ENCODE measurements at places on chromosomes 2 and 18.

DNA sequence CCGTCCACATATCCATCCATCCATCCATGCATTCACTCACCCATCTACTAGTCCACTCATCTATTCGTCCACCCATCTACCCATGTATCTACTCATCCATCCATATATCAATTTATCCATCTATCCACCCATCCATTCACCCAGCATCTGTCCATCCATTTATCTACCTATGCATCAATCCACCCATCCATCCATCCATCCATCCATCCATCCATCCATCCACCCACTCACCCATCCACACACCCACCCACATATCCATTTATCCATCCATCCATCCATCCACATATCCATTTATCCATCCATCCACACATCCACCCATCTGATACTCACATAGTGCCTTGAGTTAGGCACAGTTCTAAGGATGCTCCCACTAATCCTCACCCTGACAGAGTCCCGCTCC lies 99.0 kb downstream of the MBP start:
- no peak for DNase-seq

- DNase-seq, result no peak
Observed at GRCh38 chr2:13195270-13195669, 478.5 kb downstream of the TRIB2 start.

GRCh38 chr2:148607566-148607965 lies 37.0 kb upstream of the EPC2 start:
- DNase-seq, result no peak

DNA sequence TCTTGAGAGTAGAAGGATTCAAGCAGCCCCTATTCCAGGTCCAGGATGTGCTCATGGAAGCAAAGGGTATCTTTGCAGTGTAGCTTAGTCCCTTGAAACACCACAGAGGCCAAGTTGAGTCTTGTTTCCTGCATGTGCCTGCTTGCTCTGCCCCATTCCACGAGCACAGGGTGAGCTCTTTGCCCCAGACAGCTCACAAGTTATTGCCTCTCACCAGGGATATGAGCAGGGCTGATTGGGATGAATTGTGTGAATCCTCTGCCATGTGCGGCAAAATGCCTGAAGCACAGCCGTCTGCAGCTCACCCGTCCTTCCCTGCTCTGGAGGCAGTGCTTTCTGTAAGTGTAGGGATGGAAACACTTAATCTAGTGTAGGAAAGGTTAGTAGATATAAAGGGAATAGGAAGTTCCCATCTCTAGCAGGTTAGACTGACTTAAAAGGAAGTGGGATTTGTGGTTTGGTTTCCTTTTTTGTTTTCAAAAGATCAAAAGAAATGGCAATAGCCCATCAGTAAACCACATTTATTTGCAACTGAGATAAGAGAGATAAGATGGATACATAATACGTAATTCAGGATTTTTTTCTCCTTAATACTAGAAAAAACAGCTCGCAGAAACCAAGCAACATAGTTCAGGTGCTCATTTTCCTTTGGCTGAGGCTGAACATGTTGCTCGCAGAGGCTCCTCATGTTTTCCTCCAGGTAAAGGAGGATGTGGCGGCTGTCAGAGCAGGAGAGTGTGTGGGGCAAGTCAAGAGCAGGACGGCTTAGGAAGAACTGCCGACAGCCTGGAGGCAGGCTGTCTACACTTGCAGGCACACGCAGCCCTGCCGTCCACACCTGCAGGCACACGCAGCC lies 41.4 kb downstream of the TMEM182 start:
- no peak for DNase-seq

GRCh38 chr2:173523497-173523896 lies 168.8 kb downstream of the CDCA7 start:
- DNase-seq, result no peak

DNA sequence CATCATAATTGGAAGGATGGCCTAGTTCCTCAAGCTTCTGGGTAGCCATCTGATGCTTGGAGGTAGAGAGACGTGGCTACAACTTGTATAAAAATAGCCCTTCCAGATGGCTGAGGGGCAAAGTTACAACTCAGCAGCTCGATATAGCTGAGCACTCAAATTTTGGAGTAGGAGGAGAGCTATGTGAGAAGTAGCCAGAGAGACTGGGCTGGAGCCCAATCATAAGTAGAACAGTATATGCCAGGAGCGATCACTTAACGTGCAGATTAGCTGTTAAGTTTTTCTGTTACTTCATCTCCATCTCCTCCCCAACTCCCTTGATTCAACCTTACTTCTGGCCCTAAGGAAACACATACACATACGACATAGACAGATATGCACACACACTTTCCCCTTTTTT lies 28.8 kb downstream of the CNRIP1 start:
- DNase-seq, result no peak

- DNase-seq, result no peak
Observed at GRCh38 chr2:172552547-172553291, 3.2 kb upstream of the PDK1 start.

DNA sequence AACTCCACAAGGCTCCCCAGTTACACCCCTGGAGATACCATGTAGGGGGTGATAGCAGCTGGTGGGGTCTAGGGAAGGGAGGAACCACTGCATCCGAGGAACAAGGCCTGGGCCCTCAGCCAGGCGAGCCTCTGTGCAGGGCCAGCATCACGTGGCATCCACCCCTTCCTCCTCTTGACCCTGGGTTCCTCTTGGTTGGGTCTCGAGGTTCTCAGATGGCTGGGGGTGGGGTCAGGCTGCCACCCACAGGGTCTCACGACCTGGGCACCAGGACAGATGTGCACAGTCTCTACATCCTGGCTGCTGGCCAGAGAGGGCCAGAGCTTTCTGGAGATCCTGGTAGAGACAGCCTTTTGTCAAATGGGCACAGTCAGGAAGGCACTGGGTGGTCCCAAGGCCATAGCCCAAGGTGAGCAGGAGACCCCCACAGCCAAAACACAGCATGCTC lies 10.4 kb downstream of the HS6ST1 start:
- no peak for DNase-seq

- DNase-seq, result peak; percentile 14
Observed at GRCh38 chr2:168614172-168615018, 158.3 kb downstream of the CERS6 start.

- DNase-seq, result no peak
Observed at GRCh38 chr2:175808078-175808477, 194.0 kb downstream of the LNPK start.

DNA sequence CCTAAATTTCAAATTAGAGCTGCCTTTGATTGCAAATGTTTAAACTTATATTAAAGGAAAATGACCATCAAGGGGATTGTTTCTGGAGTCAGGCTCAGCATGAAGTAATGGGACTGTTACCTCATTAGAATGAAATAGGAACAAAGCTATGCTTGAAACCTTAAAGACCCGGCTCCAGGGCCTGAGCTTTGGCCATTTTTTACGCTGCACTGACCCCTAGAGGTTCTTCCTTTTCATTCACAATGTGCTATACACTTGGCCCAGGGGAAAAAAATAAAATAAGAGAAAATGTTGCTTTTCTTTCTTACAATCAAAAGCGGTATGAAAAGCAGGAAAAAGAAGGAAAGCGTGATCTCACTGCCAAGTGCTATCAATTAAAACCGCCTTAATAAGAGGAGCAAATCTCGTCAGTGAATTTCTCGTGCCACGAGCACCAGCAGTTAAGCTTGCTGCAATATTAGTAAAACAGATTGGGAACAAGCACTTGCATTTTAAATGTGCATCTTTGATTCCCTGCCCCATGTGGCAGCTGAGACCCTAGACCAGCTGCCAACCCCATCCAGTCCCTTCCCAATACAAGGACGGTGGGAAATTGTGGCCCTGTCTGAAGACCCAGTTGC lies 96.6 kb downstream of the MBD2 start:
- peak; percentile 10 for DNase-seq

DNA sequence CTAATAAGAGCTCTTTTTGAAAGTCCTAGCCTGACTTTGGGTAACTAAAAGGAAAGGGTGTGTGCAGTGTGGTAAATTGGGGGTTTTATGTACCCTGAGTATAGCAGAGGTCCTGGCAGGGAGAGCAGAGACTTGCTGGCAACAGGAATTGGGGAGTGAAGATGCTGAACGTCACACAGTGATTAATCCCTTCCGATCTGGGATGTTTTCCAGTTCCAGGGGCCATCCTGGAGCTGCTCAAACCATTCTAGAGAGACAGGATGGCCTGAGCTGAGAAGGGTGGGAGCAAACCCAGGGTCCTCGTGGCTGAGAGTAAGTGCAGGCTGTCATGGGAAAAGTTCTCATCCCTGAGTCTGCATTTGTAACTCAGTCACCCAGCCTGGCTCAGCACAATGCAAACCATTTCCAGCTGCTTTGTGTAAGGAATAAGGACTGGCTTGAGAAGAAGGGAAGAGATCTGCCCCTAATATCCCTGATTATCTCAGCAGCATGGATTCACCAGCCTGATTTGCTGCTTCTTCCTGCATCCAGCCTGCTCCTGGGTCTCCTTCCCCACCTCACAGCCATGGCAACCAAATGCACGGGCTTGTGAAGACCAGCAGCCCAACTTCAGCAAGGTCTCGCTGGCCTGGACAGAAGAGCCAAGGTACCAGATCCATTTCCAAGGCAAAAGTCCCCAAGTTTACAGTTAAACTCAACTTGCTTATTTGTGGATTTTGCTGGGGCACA lies 47.1 kb upstream of the CELF4 start:
- no peak for DNase-seq

DNA sequence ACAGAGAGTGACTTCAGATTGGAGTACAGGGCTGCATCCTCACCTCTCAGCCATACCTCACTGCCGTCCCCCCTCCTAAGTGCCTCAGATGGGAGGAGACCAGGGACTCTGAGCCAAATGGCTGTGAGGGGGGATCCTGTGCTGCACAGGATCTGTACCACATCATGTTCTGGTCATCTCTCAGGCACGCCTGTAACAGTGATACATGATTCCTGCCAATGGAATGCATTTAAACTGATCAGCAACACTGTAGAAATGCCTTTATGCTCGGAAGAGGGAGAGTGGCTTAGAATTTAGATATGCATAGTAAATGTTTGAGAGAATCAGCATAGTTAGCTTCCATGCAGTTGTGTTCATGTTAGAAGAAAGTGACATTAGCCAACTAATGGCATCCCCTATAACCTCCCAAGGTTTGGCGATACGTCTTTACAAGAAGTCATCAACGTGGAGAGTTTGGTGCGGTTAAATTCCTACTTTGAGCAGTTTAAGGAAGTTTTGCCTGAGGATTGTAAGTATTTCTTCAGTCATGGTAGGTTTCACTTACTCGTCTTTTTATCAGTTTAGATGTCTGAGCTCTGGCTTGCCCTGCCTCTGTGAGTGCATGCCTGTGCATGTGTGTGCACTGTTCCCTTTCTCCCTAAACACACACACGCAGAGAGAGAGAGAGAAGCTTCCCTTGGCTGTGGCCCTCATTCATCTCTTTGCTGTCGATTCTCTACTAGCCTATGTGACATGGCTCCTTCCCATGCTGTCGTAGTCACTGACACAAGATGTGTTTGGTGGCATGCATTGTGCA lies 40.0 kb downstream of the COA5 start:
- DNase-seq, result no peak

- DNase-seq, result no peak
Observed at GRCh38 chr2:112959109-112959812, 18.5 kb upstream of the IL36G start.

DNA sequence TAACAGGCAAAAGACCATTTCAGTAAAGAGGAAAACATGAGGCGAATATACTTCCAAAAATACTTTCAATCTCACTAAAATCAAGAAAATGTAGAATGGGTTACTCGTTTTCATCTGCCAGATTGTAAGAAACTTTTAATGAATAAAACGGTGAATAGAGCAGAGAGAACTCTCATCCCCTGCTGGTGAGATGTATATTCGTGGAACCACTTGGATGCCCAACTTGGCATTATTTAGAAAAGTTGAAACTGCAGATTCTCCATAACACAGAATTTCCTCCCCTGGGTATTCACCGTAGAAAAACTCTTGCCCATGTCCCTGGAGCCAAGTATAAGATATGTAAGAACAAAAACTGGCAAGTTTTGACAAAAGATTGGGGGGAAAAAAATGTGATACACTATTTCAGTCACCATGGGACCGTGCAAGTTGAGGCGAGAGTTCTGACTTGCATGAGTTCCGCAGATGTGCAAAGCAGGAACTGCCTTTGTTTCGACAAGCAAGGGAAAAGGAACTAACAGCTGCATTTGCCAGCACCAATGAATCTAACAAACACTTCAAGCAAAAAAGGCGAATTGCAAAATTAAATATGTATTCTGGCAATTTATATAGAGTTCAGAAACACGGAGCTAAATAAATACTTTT lies 14.8 kb downstream of the TIMM21 start:
- peak; percentile 17 for DNase-seq

- no peak for DNase-seq
Observed at GRCh38 chr2:161146996-161147395, 13.2 kb upstream of the TANK start.

DNA sequence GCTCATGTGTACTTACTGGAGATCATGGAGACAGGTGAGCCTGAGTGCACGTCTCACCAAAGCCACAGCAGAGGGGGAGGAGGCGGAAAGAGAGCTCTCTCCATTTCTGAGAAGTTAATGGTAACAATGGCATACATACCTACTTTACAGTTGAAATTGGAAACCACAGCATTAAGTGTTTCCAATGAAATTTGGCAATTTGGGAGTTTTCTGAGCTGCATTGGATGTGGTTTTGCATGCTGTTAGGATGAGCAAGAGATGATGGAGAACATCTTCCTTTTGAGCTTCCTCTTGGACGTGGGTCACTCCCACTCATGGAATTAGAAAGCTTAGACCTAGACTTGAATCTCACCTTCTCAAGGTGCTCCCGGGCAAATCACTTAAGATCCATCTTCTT lies 25.5 kb upstream of the IL37 start:
- DNase-seq, result no peak

DNA sequence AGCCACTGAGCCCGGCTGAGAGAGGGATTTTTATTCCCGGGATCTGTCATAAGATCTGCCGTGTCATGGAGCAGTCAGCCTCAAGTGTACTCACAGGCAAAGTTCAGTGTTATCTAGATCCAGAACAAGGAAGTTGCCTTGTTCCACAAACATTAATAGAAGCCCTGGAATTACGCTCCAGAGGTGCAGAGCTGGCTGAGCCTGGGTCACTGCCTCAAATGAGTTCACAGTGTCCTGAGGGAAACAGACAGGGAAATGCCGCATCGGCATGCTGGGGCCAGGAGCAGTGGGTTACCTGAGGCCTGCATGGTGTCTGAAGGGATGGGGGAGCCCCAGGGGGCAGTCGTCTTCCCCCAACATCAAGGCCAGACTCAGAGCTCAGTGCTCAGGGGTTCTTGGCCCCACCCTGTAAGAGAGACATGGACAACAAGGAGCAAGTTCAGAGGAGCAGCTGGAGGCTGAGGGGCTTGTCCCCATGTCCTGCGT lies 42.7 kb upstream of the ODC1 start:
- no peak for DNase-seq
